Jurkat, Clone E6-1 (cell line): ENCODE measurements at places on chromosomes 4 and X.

GRCh38 chr4:36322921-36323354 is 41.5 kb downstream of the DTHD1 start:
- DNase-seq, result peak; percentile 39

DNA sequence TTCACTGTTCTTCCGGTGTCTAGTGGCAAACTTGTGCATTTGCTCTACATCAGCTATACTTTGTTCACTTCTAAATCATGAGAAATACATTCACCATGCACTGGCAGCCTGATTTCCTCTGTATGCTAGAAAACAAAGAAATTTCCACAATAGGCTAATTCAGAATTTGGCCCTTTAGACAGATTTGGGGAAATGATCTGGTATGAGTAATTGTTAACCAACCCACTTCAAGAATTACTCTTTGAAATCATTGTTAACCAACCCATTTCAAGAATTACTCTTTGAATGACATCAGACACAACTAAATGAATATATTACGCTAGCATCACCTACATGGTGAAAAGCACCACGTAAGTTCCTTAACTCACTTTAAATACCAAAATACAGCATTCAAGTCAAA is 14.6 kb downstream of the APBB2 start:
- DNase-seq, result no peak

GRCh38 chr4:147318586-147318985 is 162.3 kb upstream of the EDNRA start:
- DNase-seq, result no peak

- no peak for DNase-seq
Observed at GRCh38 chr4:47642985-47643760, 158.1 kb downstream of the ATP10D start.

DNA sequence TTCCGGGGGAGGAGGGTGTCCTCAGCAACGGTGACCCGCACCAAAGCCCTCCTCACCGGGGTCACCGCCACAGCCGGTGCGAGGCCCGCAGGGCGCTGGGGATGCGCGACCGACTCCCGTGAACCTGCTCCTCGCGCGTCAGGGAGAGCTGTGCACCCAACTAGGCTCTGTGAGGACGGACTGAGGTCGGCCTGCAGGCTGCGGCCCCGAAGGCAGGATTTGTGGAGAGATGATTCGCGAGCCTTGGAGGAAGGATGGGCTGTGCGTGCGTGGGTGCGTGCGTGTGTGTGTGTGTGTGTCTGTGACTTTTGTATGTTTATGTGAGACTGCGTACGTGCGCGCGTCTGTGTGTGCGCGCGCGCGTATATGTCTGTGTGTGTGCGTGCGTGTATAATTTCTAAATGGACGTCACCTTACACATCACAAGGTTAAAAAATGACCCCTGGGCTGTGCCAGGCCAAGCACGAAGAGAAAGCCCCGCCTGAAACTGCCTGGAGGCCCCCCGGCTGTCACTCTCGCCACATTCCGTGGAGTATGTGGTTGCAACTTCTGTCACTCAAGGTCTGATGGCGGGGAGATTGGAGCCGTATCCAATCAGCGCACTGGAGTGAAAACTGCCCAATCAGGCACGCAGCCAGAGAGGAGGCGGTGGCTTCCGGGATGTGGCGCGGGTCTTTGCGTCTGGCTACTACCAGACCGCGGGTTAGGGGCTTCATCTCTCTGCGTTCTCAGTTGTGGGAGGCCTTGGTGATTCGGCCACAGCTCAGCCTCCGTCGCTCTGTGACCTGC is at the start of gene ZNF141:
TSS of gene ZNF141 (plus strand) at position 672 of the 789 bp plus-strand sequence. CDS start 170 bp downstream, outside the sequence.
- no peak for DNase-seq

GRCh38 chr4:183905081-183905592 is at the start of gene STOX2:
TSS of gene STOX2 (plus strand) at chr4:183905307. CDS start at chr4:183906791, 1,484 bp downstream.
- peak; percentile 18 for DNase-seq

DNA sequence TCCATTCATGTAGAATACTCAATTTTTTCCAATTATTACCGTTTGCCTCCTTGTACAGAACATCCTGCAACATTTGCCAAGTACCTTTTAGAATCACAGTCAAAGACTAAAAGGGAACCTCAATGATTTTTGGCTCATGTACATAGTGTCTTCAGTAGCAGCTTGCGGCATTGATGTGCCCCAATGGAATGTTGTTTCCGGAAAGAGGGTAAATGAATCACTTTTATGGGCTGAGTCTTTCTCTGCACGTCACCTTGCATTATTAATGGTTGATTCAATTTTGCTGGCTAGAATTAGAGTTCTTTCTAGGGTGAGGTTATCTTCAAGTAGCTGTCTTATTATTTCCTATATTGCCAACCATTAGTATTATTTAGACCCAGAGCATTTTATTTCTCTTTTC is 116.9 kb upstream of the GABRA2 start:
- DNase-seq, result no peak

DNA sequence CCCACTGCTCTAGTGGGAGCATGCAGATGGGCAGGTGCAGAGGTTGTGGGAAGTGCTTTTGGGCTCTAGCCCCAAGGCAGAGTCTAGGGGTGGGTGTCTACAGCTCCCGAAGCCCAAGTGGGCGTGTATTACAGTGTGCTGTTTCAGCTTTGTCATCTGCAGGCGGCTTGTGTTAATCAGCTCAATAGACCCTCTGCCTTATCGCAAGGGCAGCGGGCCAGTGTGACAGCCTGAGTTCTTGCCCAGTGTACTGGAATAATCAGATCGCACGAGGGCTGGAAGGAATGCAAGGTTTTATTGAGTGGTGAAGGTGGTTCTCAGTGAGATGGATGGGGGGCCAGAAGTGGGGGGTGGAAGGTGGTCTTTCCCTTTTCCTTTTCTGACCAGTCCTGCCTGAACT is 529.4 kb upstream of the AMOT start:
- DNase-seq, result no peak

DNA sequence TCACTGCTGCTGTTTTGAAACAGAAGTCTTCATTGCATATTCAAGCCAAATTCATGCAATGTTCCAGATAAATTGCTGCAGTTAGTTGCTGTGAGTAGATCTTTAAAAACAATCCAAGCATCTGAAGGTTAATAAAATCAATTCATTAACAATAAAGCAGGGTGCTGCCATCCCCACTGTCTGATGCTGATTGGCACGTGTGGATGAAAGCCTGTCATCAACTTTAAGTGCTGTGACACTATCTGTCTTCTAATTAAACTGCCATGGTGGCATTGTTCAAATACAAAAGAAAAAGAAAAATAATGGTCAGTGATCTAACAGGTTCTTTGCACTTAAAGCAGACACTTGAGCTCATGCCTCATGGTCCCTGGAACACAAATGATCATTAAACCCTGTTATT is 63.0 kb upstream of the MND1 start:
- DNase-seq, result no peak

DNA sequence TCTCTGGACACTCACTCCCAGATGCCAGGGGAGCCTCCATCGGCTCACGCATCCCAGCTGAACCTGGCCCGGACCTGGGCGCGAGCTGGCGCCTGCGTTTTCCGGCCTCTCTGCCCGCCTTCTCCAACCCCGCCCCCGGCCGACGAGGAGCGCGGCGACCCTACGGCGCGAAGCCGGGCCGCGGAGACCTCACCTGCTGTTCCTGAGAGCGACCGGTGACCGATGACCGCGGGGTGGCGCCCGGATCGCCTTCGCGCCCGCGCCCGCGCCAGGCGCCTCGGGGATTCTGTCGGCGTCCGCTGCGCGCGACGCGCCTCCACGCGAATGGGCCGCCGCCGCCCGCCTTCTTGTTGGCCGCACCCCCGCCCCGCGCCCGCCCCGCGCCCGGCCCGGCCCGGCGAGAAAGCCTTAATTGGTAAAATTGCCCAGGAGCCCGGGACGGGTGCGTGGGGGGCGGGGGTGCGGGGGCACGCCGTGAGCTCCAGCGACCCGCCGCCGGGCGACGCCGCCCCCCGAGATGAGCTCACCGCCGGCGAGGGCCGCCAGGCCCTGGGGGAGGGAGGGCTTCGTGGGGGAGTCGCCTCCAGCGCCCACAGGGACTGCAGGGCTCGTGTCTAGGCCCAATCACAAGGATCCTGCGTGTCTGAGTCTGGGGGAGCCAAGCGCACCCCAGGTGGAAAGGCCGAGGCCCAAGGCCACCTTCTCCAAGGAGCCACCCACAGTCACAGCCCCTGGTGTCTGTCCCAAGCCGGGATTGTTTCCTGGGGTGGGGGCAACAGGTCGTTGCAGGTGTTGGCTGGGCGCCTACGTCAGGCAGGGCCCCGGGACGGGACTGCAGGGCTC is at the start of gene FLNA:
TSS of gene FLNA (minus strand) at position 322 of the 843 bp plus-strand sequence. CDS start 3,389 bp downstream, outside the sequence.
- no peak for DNase-seq

DNA sequence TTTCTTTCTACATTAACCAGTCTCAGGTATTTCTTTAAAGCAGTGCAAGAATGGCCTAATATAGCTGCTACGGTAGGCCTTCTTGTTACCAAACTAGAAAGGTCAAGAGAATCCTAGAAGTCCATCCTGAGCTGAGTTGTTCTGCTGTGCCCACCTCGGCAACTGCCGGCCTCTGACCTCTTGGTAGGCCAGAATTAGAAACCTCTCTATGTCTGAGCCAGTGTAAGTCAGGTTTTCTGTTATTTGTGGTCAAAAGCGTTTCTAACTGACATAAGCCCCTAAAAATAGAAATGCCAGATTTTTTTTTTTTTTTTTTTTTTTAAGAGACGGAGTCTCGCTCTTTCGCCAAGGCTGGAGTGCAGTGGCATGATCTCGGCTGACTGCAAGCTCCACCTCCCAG is 43.1 kb downstream of the SOWAHB start:
- no peak for DNase-seq

DNA sequence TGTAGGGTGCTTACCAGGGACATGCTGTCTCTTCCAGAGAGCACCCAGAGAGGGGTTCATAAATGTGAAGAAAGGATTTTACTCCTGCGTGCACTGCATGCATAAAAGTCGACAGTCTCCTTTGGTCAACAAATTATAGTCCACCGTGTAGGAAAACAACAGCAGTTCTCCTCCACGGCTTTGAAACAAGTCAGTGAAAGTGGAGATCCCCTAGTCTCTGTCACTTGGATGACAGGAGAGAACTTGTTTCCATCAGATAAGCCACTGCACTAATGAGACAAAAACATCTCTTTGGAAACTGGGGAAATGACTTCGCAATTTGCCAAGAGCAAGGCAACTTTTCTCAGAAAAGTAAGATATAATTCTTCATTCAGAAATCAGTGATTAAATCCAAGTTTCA is 9.7 kb downstream of the UNC5C start:
- DNase-seq, result no peak

DNA sequence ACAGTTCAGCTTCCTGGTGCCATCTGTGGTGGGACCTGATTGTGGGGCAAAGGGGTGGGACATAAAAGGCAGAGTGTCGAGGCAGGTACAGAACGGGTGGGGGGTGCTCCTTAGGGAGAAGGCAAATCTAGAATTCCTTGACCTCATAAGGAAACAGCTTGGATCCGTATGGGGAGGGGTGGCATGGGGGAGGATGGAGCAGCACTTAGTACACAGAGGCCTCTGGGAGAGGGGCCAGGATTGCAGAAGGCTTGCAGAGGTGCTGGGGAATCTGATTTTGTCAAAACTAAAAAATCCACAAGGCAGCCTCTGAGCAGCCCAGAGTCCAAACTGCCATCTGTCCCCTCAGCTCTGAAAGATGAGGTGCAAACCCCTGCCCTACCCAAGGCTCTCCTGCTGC is 2.3 kb upstream of the EMD start:
- DNase-seq, result no peak

DNA sequence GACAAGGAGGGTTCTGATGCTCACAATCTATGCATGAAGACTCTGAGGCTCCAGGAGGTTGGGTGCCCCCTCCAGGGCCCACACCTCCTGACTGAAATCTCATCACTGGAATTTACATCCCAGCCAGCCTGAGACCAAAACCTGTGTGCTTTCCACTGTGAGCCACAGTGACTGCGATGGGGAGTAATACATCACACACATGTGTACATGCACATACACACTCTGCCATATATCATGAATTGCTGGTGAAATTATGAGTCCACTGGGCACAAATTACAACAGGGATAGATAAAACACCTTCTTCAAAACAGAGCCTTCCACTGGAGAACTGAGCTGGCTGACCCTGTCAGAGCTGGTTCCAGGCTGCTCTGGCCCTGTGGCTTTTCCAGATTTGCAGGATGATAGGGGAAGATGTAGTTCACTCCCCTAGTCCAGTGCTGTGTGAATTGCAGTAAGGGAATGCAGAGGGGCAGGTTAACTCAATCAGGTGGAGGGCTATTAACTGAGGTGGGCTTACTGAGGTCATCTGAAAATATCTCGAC is 35.8 kb upstream of the MSX1 start:
- no peak for DNase-seq

DNA sequence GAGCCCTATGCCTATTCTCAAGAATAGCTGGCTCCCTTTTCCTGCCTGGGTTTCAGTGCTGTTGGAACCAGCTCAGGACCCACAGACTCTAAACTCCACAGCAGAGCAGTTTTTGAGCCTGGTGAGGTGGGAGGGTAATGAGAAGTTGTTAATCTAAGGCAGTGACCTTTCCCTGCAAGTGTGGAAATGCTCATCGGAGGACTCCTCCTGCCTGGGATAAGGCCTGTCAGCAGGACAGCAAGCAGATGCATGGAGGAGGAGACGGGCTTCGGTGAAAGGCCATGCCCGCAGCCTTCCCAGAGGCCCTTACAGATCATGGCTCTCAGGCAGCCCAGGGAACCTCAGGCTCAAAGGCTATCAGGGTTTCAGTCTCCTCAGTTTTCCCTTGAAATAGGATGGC is 70.0 kb upstream of the SHISA3 start:
- DNase-seq, result no peak
